ENCODE measurements at places on chromosomes 5 and 9.

DNA sequence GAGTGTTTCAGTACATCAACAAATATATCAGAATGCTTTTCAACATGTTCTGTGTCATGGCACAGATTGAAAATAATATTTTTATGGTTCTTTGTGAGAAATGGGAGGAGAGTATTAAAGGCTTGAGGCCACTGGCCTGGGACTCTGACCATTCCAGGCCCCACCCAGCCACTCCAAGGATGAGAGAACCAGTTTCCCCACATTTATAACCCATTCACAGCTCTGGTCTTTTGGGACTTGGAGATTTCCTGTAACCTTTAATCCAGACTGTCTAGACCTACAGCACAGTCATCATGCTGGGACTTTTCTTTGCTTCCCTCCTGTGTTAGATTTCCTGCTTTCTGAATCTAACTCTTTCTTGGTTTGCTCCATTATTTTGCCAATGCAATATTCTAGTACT is 389.6 kb downstream of the KIAA0825 start:
- no peak for DNase-seq

- DNase-seq = no peak
These were observed 447.8 kb downstream of the PDE4D start for GRCh38 chr5:59445741-59446140.

DNA sequence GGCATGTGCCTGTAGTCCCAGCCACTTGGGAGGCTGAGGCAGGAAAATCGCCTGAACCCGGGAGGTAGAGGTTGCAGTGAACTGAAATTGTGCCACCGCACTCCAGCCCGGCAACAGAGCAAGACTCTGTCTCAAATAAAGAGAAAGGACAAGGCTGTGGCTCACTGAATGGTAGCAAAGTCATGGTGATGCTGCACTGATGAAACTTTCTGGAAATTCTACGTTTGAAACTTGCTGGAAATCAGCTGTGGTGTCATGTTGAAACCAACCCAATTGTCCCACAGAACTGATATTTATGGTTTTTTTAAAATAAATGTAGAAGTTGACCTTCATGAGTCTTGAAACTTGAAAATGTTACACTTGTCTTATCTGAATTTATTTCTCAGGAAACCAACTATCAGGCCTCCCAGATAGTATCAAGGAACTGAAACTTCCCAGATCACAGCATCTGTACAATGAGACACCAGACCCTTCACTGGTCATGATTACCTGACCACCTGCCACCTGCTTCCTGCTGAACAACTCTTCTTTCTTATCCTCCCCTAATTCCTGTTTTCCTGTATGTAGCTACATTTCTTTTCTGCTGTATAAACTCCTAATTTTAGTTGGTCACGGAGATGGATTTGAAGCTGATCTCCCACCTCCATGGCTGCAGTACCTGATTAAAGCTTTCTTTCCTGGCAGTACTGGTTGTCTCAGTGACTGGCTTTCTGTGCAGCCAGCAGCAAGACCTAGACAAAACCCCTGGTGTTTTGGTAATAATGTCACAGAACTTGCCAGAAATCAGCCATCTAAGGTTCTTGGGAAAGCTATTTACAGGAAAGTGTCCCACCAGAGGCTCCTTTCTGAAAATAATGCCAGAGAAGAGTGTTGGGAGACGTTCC is 5.6 kb upstream of the TBC1D13 start:
- no peak for DNase-seq

DNA sequence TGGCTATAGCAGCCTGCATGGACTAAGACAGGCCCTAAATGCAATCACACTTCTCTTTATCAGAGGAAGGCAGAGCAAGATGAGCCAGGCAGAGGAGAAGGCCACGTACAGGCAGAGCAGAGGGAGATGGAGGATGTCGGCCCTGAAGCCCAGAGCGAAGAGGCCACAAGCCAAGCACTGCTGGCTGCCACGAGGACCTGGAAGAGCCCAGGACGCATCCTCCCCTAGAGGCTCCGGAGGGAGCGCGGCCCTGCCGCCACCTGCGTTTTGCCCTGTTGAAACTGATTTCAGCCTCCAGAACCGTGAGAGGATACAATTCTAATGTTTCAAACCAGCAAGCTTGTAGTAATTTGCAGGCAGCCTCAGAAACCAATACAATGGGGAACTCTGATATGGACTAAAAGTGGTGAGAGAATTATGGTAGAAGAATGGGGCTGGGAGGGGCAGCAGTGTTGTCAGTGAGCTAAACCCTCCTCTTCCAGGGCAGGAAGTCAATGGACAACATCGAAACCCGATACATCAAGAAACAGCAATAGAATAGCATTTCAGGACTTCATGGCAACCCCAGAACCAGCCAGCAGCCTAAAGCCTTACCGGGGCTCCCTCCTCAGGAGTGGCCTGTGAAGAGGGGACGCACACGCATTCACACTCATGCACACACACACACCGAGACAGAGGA is 32.6 kb downstream of the ADAMTS2 start:
- no peak for DNase-seq

- no peak for DNase-seq
These were observed 552.3 kb downstream of the EFNA5 start for GRCh38 chr5:107118184-107119019.

- DNase-seq = no peak
These were observed 881.1 kb upstream of the DMAC1 start for GRCh38 chr9:8680658-8681057.

DNA sequence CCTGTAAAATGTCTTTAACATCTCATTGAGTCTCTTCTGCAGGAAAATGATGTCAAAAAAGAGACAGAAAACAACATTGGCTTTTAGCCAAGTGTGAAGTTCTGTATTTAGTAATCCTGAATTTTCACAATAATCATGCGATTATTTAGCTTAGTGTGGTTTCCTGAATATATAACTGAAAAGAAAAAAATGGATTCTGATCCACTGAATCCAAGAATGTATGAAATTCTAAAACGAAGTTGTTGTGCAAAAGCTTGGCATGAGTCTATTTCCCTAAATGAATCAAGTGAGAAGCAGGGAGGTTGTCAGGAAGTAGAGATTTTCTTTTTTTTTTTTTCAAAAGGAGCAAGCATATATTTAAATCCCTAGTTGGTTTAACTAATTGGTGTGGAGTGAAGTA is 145.9 kb upstream of the CDH6 start:
- no peak for DNase-seq

GRCh38 chr5:119022017-119022745 is 33.8 kb upstream of the DTWD2 start:
- DNase-seq = no peak

- peak; percentile 15 for DNase-seq
These were observed 4.9 kb downstream of the AKNA start for GRCh38 chr9:114382699-114383520.

GRCh38 chr5:160213537-160213936 is 15.8 kb upstream of the FABP6 start:
- no peak for DNase-seq

GRCh38 chr5:50744776-50745175 is 78.3 kb downstream of the PARP8 start:
- no peak for DNase-seq

GRCh38 chr9:37966412-37967013 is 62.6 kb upstream of the SLC25A51 start:
- DNase-seq = no peak

Measured in DND-41 (cell line).